ENCODE measurements at places on chromosomes 7 and 10. TPM values are rescaled to one million over a fixed set of nuclear protein-coding genes. Genes with fewer than 3 reads are reported as not detected.

The RTKN2 gene
- polyA plus RNA-seq = 4.5 TPM

The TMEM130 gene
- polyA plus RNA-seq = 12.3 TPM

The AVL9 gene
- 63.2 TPM for polyA plus RNA-seq

The LLCFC1 gene
- not detected for polyA plus RNA-seq

The SKIDA1 gene
- 3.7 TPM for polyA plus RNA-seq

The PNLIPRP3 gene
- polyA plus RNA-seq = not detected

The PNLIP gene
- not detected for polyA plus RNA-seq

The PLXNA4 gene
- 7.2 TPM for polyA plus RNA-seq

The CYP3A4 gene
- not detected for polyA plus RNA-seq

The RET gene
- polyA plus RNA-seq = 1.5 TPM

The SMKR1 gene
- polyA plus RNA-seq = 3.4 TPM

The GATA3 gene
- polyA plus RNA-seq = not detected

The ADAM8 gene
- polyA plus RNA-seq = 7.2 TPM

The GNGT1 gene
- not detected for polyA plus RNA-seq

The DLD gene
- polyA plus RNA-seq = 214 TPM

The GSTO1 gene
- polyA plus RNA-seq = 3.5 TPM

All from neural cell (in vitro differentiated cells).